PC-3 (cell line): ENCODE measurements at places on chromosomes 16 and 17. TPM values are rescaled to one million over a fixed set of nuclear protein-coding genes. Genes with fewer than 3 reads are reported as not detected.

DNA sequence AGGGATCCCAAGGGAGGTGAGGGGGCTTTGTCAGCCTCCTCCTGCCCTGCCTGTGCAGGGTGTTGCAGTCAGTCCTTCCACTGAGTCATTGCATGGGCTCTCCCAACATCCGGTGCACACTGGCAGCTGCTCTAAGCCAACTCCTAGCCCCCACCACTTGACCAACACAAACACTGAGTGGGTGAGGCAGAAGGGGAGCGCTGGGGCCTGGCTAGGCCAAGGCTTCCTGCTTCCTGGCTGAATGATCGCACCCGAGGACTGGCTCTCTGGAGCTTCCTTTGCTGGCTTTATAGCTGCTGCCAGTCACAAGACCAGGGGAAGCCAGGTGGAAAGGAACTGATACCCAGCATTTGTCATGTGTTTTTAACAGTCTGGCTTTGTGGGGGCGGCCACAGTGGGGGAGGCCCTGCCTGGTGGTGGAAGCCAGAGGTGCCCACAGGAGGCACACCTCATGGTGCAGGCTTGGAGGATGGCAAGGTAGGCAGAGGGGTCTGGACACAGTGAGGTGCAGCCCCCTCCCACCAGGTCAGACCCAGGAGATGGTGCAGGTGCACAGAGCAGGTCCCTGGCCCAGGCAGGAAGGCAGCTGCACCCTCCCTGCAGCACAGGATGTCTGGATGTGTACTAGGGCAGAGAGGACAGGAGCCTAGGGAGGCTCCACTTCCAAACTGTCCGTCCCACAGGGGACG, 6.8 kb downstream of the MPG start:
- H3K27ac ChIP-seq, result peak overlapping the region; percentile 71
- H3K4me3 ChIP-seq, result no peak overlapping the region
- H3K4me1 ChIP-seq, result peaks cover 18% of the 10 kb centered on the region
- no peaks in the 10 kb centered on the region; the same call in 1 of the 2 replicates for H3K36me3 ChIP-seq
- H3K27me3 ChIP-seq, result no peaks in the 10 kb centered on the region

- no peak overlapping the region for H3K4me3 ChIP-seq
- peaks cover 25% of the 10 kb centered on the region for H3K4me1 ChIP-seq
- no peak overlapping the region for H3K27ac ChIP-seq
- no peaks in the 10 kb centered on the region for H3K36me3 ChIP-seq
- no peak for DNase-seq
These were observed 391.1 kb downstream of the SOX9 start for GRCh38 chr17:72511874-72512273.

- no peaks in the 10 kb centered on the region for H3K27me3 ChIP-seq
- H3K4me1 ChIP-seq, result peaks cover 12% of the 10 kb centered on the region
- H3K27ac ChIP-seq, result no peak overlapping the region
- no peaks in the 10 kb centered on the region for H3K36me3 ChIP-seq
These were observed 3.5 kb downstream of the GNG13 start for GRCh38 chr16:797120-797420.

GRCh38 chr16:18013863-18014262, 322.7 kb downstream of the NPIPA8 start:
- no peak overlapping the region for H3K4me3 ChIP-seq
- H3K4me1 ChIP-seq, result no peaks in the 10 kb centered on the region
- H3K36me3 ChIP-seq, result no peaks in the 10 kb centered on the region
- DNase-seq, result no peak
- H3K27me3 ChIP-seq, result no peaks in the 10 kb centered on the region

DNA sequence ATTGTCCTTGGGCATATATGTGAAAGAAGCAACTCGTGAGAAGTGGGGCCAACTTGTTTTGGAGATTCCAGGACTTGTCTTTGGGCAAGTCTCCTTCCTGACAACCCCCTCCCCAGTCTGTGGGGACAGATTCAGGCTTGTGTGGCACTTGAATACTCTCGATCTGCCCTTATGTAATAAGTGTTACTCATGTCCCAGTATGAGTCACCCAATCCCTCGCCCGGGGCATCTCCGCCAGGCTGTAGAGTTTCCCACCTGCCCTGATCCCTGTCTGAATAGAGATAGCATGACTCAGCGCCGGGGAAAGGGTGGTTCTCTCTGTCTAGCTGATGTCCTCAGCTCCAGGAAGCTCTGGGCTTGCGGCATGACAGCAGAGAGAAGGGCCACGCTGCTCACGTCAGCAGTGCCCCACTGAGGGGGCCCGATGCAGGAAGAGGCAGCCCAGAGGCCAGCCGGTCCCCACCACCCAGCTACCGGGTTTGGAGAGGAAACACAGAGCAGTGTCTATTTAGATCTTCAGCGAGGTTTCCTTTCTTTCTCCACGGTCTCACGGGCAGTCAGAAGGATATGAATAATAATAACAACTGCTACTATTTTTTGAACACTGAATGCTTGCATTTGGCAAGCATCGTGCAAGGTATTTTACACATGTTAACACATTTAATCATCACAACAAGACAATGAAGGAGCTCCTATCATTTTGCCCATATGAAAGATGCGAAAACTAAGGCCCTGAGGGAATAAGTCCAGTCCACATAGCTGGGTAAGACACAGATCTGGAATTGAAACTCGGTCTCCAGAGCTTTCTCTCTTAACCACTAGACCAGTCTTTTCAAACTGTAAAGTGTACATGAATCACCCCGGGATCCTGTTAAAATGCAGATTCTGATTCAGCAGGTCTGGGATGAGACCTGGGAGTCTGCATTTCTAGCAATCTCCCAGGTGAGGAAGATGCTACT, 426.7 kb upstream of the MAF start:
- peaks cover 7% of the 10 kb centered on the region; the same call in 1 of the 2 replicates for H3K4me1 ChIP-seq
- H3K27ac ChIP-seq, result peak overlapping the region; percentile 73
- H3K27me3 ChIP-seq, result no peaks in the 10 kb centered on the region
- DNase-seq, result peak; percentile 86
- H3K4me3 ChIP-seq, result peak overlapping the region; percentile 46

GRCh38 chr16:66539623-66540469, 10.1 kb downstream of the TK2 start:
- no peaks in the 10 kb centered on the region for H3K36me3 ChIP-seq
- H3K4me3 ChIP-seq, result no peak overlapping the region
- no peak for DNase-seq
- no peaks in the 10 kb centered on the region for H3K27me3 ChIP-seq
- no peak overlapping the region for H3K27ac ChIP-seq

TMEM219 gene
- total RNA-seq, result 53.0 and 60.9 TPM in 2 replicates
